ENCODE measurements at places on chromosomes 16 and 17.
A peak's percentile ranks its signal among the peaks of the same experiment; 100 is the strongest.

GRCh38 chr17:7959503-7960253 lies 27.7 kb downstream of the CNTROB start:
- DNase-seq = no peak

DNA sequence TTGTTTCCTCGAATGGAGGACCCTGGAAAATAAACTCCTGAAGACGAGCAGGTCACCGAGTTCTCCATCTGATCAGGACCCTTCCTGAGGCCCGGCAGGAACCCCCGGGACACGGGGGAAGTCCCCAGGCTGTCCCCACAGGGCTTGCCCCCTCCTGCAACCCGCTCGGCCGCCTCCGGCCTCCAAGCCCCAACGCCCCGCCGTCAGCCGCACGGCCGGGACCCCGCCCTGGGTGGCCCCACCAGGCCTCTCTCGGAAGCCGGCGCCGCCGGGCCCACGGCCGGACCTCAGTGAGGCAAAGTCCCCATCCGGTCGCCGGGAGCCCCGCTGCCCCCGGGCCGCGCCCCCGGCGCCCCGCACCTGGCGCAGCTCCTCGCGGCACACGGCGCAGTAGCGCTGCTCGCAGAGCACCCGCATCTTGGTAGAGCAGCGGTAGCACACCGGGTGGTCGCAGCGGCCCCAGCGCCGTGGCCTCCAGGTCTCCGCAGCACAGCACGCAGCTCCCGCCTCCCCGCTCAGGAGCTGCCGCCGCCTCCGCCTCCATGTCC lies 383 bp downstream of the ZNF598 start:
- no peak for DNase-seq

- no peak for DNase-seq
Measured at GRCh38 chr17:67759355-67760171, 41.8 kb downstream of the NOL11 start.

- no peak for DNase-seq
Measured at GRCh38 chr17:55456307-55457240, 34.9 kb upstream of the MMD start.

DNA sequence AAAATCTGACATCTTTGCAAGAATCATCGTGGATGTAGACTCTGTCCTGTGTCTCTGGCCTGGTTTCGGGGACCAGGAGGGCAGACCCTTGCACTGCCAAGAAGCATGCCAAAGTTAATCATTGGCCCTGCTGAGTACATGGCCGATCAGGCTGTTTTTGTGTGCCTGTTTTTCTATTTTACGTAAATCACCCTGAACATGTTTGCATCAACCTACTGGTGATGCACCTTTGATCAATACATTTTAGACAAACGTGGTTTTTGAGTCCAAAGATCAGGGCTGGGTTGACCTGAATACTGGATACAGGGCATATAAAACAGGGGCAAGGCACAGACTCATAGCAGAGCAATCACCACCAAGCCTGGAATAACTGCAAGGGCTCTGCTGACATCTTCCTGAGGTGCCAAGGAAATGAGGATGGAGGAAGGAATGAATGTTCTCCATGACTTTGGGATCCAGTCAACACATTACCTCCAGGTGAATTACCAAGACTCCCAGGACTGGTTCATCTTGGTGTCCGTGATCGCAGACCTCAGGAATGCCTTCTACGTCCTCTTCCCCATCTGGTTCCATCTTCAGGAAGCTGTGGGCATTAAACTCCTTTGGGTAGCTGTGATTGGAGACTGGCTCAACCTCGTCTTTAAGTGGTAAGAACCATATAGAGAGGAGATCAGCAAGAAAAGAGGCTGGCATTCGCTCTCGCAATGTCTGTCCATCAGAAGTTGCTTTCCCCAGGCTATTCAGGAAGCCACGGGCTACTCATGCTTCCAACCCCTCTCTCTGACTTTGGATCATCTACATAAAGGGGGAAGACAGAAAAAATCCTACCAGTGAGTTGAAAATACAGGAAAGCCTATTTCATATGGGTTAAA lies at the start of gene G6PC1:
Gene G6PC1 (plus strand): TSS at position 340 of the 872 bp plus-strand sequence. CDS start 78 bp downstream, at position 418.
- no peak for DNase-seq

DNA sequence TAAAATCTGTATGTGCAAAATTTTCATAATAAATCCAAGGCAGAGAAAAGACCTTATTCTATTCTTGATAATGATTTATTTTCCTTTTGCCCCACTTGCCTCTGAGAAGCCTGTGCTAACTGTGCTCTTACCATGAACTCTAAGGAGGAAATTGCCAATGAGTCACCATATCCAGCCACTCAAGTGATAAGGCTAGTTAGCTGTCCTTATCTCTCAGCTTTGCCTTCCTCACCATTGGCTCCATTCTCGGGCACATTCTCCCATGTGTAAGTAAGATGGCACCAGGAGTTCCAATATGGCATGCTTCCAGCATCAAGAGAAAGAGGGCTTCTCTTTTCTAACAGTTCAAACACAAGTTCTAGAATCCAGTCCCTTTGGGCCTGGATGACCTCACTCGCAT lies 142.4 kb downstream of the TOX3 start:
- DNase-seq = no peak

GRCh38 chr17:35846055-35846809 lies 22.5 kb downstream of the HEATR9 start:
- no peak for DNase-seq

GRCh38 chr16:8851761-8852403 lies 16.9 kb downstream of the CARHSP1 start:
- no peak for DNase-seq

- DNase-seq = no peak
Measured at GRCh38 chr17:79861413-79862216, 22.4 kb upstream of the CBX4 start.

DNA sequence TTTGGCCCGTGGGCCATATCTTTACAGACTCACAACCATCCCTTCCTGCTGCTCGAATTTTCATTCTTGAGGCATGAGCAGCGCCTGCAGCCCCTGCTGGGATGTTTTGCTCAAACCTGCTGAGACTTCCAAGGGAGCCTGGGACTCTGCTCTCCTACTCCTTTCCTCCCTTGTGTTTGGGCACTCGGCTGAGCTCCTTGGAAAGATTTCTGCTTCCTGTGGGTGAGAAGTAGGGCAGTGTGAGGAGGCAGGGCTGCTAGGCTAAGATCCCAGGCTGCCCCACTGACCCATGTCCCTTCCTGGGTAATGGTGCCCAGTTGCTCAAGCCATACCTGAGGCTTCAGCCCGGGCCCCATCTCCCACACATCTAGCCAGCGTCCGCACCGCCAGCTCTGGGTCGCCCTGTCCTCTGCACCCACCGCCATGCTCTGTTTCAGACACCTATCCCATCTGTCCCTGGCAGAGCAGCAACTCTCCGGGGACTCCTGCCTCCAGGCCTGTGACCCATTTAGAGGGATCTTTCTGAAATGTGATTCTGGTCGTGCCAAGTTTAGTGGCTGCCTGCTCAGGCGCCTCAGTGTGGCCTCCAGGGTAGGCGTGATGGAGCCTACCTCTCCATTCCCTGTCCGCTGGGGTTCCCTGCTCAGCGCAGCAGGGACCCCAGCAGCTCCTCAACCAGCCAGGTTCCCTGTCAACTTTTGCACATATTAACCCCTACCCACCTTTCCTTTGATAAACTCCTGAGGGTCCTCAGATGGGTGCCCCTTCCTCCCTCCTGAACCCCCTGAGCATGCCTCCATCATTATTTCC lies 190.1 kb downstream of the CCDC182 start:
- no peak for DNase-seq

GRCh38 chr16:28540346-28540745 lies 1.6 kb upstream of the NUPR1 start:
- DNase-seq = no peak

- DNase-seq = no peak
Measured at GRCh38 chr16:89478576-89479221, 11.7 kb downstream of the ANKRD11 start.

- peak; percentile 93 for DNase-seq
Measured at GRCh38 chr16:3152277-3152990, 17.6 kb downstream of the ZNF213 start.

GRCh38 chr16:83418565-83418964 lies 389.2 kb upstream of the HSBP1 start:
- DNase-seq = no peak

- DNase-seq = peak; percentile 61
Measured at GRCh38 chr17:1908699-1909309, 79.0 kb downstream of the RPA1 start.

DNA sequence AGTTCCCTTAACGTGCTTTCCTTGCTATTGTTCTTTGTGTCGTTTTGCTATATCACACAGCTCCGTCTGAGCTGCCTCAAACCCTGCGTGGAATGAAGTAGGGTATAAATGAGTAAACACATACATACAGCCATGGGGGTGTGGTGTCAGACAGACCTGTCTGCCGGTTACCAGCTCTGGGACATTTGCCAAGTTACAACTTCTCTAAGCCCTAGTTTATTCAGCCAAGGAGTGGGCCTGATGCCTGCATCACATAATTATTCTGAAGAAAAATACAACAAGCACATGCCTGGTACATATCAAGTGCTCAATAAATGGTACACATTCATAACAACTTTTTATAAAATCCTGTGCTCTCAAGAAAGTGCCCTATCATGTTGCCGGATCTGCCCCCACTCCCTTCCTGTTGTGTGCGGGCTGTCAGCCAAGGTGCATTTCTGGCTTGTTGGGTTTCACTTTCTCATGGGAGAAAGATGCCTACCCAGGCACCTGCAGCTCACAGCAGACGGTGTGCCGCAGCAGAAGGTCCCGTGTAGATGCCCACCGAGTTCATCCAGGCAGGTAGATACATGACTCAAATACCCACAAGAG lies 30.5 kb downstream of the SMPD3 start:
- peak; percentile 58 for DNase-seq

GRCh38 chr16:50259334-50260205 lies 6.8 kb upstream of the ADCY7 start:
- no peak for DNase-seq

DNA sequence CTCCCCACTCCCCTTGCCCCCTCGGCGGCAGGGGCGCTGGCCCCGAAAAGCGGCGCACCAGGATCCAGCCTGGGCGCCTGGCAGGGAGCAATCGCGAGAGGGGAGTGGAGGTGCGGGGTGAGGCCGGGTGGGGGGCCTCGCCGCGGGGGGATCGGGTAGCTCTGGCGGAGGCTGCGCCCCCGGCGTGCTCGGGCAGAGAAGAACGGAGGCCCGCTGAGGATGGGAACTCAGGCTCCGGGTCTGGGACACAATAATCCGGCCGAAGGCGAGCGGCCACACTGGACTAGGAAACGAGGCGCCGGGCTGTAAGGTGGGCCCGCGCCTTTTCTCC lies 721 bp upstream of the PCGF2 start:
- DNase-seq = no peak

GRCh38 chr16:78593352-78593751 lies 493.9 kb downstream of the WWOX start:
- no peak for DNase-seq

- no peak for DNase-seq
Measured at GRCh38 chr16:875182-876040, 74.9 kb upstream of the GNG13 start.

DNA sequence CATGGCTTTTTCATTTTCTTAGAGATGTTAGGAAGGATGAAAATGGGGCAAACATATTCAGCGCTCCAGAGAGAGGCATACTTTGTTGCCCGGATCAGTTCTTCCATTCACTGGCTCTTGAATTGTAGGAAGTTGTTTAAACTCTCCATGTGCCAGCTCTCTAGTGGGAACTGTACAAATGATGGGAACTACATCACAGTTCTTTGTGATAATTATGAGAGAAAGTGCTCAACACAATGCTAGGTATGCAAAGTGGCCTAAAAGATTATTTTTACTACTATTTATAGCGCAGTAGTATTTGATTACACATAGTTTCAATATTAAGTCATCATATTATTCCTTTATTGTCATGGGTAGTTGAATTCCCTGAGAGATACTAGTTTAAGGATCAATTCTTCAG lies 268.5 kb downstream of the RBFOX1 start:
- no peak for DNase-seq

- DNase-seq = no peak
Measured at GRCh38 chr17:56751145-56751738, 82.5 kb downstream of the C17orf67 start.
